ENCODE measurements at places on chromosomes 5 and 9. TPM values are rescaled to one million over a fixed set of nuclear protein-coding genes. Genes with fewer than 3 reads are reported as not detected.

- DNase-seq: peak; percentile 46
These were observed 8.5 kb upstream of the ACSL6 start for GRCh38 chr5:132019857-132020555.

GRCh38 chr9:136827794-136828473, 14.3 kb upstream of the AJM1 start:
- DNase-seq: no peak

DNA sequence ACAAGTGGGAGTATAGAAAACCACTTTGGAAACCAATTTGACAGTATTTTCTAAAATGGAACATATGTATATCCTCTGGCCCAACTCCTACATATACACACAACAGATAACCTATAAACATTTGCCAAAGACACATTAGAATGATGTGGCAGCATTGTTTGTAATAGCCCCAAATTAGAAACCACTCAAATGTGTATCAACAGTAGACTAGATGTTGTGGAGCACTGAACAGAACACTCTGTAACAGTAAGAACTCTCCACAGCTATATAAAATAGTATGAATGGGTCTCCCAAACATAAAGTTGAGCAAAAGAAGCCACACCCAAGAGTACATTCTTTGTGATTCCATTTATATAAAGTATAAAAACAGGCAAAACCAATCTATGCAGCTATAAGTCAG, 6.1 kb downstream of the ZNF622 start:
- DNase-seq: no peak

GRCh38 chr9:133075925-133076630, 14.3 kb downstream of the CEL start:
- peak; percentile 64 for DNase-seq

DNA sequence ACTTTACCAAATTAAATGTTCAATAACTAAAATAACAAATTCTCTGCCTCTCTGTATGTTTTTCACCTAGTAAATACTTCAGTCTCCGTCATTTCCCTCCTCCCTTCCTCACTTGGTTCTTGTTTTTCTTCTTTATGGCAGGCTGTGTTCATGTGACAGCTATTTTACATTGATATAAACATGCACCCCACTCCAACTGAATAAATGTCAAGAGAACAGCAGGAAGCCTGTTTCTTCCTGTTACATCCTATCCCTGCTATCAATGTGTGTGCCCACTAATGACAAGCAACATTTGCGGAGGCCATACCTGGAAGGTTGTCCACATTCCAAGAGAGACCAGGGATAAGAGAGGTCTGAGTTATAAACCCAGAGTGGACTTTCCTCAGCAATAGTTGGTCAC, 145.2 kb upstream of the MAST4 start:
- no peak for DNase-seq

- no peak for DNase-seq
These were observed 481.3 kb downstream of the GADD45G start for GRCh38 chr9:90086101-90086511.

GRCh38 chr9:81777482-81777881, 88.1 kb upstream of the TLE1 start:
- DNase-seq: no peak

DNA sequence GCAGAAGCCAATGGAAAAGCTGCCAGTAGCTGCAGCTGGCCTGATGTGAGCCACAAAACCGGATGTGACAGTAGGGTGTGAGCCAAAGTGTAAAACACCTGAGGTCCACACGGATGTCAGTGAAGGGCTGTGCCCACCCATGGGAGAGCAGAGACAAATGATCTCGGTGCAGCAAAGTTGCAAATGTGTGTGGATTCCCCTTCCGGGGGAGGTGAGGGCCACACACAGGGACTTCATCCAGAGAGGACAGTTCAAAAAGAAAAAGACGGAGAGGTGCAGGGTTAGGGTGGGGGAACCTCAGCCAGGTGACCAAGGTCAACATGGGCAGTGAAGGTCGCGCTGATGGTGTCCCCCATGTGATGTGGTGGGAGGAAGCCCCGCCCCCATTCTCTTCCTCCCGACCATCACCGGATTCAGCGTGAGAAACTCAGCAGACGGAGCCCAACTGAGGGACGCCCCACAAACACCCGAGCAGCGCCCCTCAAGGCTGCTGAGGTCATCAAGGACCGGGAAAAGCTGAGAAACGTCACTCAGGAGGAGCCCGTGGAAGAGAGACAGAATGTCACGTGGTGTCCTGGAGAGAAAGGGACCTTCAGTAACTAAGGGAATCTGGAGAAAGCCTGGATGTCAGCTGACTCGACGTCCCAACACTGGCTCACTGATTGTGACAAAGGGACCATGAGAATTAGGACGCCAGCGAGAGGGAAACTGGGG, 11.4 kb upstream of the PTGDS start:
- no peak for DNase-seq

GRCh38 chr9:134318941-134319305, 7.3 kb upstream of the RXRA start:
- no peak for DNase-seq

- no peak for DNase-seq
These were observed 31.7 kb downstream of the PRRX2 start for GRCh38 chr9:129696944-129697655.

DNA sequence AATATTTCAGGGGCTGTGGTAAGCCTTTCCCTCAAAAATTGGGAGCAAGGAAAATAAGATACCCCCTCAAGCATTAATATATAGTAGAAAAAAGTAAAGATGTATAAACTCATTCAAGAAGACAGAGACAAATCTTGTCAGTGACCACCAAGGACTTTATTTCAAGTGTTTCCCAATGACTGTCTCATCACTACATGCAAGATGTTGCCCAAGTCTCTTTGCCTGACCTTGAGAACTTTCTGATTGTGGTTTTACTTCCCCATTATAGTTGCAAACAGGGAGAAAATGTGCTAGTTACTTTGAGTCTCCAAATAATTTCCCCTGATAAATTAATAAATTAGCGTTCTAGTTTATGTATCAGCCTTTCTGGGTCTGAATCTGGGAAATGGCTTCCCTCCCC, 4.0 kb upstream of the SLC46A2 start:
- no peak for DNase-seq

GRCh38 chr9:81461196-81461595, 228.2 kb downstream of the TLE1 start:
- no peak for DNase-seq

DNA sequence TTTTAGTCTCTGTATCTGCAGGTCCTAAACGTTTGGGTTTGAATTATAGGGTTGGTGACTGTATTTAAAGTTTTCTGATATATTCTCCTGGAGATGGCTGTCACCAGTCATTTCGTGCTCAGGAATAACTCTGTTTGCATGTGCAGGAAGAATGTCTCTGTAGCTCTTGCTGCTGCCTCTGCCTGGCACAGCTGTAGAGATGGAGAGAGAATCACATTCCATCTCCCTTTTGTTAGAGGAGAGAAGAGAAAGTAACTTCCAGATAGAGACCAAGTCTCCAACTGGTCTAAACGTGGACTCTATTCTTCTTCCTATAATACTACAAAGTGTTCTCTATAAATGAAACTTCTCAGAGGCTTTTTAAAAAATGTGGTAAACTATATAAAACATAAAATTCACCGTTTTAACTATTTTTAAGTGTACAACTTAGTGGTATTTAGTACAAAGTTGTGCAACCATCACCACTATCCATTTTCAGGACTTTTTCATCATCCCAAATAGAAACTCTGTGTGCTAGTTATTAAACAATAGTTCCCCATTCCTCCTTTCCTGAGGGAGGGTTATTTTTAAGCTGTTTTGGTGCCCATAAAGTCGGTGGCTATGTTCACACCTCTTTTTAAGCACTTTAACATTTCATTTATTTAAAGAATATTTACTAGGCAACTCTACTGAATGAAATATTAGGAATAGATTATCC, 20.7 kb upstream of the STARD4 start:
- DNase-seq: no peak

DNA sequence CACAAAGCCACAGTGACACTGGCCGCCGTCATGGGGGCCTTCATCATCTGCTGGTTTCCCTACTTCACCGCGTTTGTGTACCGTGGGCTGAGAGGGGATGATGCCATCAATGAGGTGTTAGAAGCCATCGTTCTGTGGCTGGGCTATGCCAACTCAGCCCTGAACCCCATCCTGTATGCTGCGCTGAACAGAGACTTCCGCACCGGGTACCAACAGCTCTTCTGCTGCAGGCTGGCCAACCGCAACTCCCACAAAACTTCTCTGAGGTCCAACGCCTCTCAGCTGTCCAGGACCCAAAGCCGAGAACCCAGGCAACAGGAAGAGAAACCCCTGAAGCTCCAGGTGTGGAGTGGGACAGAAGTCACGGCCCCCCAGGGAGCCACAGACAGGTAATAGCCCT, 26.1 kb downstream of the HRH2 start:
- no peak for DNase-seq

DNA sequence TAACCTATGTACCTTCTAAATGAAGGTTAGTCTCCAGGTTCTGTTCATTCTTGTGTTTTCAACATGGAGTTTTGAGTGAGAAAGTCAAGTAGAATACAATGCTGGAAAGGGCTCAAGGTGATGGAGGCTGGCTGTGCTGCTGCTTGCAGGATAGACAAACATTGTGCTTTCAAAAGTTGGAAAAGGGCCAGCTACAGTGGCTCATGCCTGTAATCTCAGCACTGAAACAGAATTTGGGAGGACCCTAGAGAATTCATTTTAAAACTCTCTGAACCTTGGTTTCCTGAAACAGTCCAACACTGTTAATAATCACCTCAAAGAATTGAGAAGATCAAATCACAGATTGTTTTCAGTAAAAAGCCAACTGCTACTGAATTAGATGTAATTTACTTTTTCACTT, 15.4 kb upstream of the IARS1 start:
- no peak for DNase-seq

DNA sequence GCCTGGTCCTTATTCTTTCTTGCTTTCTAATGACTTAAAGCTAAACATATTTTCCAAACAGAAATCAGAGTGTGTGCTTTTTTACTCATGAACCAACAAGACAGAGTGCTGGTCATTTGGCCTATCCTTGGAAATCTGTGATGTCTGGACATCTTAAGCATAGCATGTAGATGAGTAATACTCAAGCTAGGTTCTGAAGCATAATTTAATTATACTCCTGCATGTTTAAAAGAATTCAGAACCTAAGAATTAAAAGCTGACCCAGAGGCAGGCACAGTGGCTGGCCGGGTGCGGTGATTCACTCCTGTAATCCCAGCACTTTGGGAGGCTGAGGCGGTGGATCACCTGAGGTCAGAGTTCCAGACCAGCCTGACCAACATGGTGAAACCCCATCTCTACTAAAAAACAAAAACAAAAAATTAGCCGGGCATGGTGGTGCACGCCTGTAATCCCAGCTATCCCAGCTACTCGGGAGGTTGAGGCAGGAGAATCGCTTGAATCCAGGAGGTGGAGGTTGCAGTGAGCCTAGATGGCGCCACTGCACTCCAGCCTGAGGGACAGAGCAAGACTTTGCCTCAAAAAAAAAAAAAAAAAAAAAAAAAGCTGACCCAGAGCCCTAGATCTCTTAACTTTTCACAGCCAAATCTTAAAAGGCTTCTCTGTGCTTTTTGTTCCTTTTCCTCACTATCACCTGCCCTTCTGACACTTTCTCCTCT, 16.2 kb upstream of the TJP2 start:
- DNase-seq: peak; percentile 55

DNA sequence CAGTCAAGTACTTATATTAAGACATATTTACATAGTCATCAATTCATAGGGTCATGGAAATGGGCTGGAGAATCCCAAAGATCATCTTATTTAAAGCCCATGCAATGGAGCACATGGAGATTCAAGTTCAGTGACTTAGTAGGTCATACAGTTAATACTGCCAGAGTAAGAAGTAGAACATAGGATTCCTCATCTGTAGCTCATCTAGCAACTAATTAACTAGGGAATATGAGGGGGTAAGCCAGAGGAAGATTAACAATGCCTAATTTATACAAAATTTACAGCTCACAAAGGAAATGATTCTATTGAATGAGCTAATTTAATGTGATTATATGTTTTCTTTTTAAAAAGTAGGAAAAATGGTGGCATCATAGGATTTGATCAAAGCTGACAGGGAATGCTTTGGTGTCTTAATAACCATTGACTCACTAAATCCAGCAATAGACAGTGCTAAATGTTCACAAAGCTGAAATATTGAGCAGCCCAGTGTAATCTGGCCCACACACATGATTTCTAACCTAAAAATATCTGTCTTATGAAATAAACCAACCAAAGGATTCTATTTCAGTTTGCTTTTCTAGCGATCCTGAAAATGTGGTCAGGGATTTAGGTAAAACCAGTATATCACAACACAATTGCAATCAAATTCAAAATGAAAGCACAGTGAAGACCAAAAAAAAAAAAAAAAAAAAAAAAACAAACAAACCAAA, 53.3 kb downstream of the PRDM6 start:
- DNase-seq: no peak

GRCh38 chr5:79181419-79182022, 54.4 kb upstream of the JMY start:
- DNase-seq: peak; percentile 26

GRCh38 chr5:96657068-96657467, 5.1 kb upstream of the CAST start:
- peak; percentile 96 for DNase-seq

- no peak for DNase-seq
These were observed 159.1 kb downstream of the CCDC171 start for GRCh38 chr9:15711931-15712330.

GRCh38 chr9:93686880-93687236, 110.5 kb downstream of the PHF2 start:
- no peak for DNase-seq

- DNase-seq: no peak
These were observed 19.7 kb upstream of the ANKHD1 start for GRCh38 chr5:140381972-140382371.

GRCh38 chr5:54224103-54224826, 86.1 kb downstream of the ARL15 start:
- no peak for DNase-seq

DNA sequence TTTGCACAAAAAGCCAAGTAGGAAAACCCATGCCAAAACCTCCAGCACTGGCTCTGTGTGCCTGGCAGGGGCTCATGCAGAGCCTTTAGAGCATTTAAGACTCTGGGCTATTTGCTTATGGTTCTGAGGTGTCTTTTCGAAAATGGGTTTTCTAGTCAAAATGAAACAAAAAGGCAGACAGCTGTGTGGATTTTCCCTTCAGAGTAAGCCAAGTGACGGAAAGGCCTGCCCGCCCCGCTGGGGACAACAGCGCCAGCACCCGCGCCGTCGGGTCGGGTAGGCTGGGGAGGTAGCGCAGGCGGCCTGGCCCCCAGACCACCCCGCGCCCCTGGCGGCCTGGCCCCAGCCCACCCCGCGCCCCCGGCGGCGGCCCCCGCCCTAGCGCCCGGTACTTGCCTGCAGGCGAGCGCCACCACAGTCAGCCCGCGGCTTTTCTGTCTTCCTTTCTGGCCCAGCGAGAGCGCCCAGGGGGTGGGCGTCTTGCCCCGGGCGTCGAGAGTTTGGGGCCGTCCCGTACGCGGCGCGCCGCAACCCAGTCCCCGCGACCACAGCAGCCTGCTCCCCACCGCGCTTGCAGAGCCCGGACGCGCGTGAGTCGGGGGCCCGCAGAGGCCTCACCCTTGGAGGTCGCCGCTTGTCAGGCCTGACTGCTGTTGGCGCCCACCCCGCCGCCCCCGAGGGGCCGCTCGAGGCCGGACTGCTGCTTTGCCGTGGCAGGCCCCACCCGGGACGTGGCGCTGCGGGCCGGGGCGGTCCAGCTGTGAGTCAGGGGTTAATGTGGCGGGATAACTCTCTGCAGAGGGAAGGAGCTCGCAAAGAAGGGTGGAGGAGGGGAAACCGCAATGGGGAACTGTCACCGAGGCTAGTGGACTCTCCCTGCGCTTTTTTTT, at the start of gene TICAM2:
TSS of gene TICAM2 (minus strand) at position 779 of the 890 bp plus-strand sequence. CDS start 21,223 bp downstream, outside the sequence.
- peak; percentile 34 for DNase-seq

The F12 gene
- total RNA-seq: 5.7 TPM

The AK8 gene
- 1.2 TPM for total RNA-seq

The UBE2QL1 gene
- total RNA-seq: not detected

The GLIPR2 gene
- total RNA-seq: 2.1 TPM

The CORO2A gene
- 21.4 TPM for total RNA-seq

The OLFM1 gene
- total RNA-seq: 0.33 TPM

Data from mammary epithelial cell (primary cell).